CD4-positive, alpha-beta T cell treated with Interleukin-6 at 100 ng/mL for 8 hours (primary cell): ENCODE measurements at places on chromosomes 11 and 22.

DNA sequence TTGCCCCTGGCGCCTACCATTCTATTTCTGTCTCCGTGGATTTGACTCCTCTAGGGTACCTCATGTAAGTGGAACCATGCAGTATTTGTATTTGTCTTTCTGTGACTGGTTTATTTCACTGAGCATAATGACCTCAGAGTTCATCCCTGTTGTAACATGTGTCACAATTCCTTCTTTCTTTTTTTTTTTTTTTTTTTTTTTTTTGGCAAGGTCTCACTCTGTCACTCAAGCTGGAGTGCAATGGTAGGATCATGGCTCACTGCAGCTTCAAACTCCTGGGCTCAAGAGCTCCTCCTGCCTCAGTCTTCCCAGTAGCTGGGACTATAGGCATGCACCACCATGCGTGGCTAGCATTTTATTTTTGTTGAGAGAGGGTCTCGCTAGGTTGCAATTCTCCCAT, 74.0 kb upstream of the SEPTIN5 start:
- DNase-seq = no peak

GRCh38 chr11:116701297-116701801, 71.4 kb downstream of the BUD13 start:
- no peak for DNase-seq

- no peak for DNase-seq
Observed at GRCh38 chr11:8823174-8823742, 87.7 kb upstream of the AKIP1 start.

- DNase-seq = no peak
Observed at GRCh38 chr11:75100314-75100713, 3.6 kb upstream of the OR2AT4 start.

- DNase-seq = no peak
Observed at GRCh38 chr11:110473706-110474105, 44.0 kb downstream of the FDX1 start.

GRCh38 chr11:32154275-32154674, 63.4 kb downstream of the RCN1 start:
- no peak for DNase-seq

DNA sequence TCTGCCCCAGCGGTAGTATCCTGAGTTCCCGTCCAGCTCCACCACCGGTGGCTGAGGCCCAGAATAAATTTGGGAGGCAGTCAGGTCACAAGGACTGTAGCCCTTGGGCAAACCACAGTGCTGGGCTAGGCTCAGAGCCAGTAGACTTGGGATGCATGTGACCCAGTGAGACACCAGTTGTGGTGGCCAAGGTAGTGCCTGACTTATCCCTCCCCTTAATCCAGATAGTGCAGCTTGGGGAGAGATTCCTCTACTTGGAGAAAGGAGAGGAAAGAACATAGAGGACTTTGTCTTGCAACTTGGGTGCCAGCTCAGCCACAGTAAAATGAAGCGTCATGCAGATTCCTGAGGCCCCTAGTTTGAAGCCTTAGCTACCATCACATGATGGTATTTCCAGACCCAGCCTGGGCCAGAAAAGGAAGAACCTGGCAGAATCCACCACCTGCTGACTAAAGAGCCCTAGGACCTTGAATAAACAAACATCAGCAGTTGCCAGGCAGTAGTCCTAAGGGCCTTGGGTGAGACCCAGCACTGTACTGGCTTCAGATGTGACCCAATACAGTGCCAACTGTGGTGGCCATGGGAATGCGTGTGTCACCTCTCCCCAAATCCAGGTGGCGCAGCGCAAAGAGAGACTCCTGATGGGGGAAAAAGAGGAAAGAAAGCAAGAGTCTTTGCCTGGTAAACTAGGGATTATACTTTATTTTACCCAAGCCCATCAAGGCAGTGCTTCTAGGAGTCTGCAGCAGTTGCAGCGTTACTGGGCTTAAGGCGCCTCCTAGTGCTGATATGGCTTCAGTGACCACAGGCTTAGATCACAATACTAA, 17.0 kb upstream of the DDX10 start:
- DNase-seq = peak; percentile 52

DNA sequence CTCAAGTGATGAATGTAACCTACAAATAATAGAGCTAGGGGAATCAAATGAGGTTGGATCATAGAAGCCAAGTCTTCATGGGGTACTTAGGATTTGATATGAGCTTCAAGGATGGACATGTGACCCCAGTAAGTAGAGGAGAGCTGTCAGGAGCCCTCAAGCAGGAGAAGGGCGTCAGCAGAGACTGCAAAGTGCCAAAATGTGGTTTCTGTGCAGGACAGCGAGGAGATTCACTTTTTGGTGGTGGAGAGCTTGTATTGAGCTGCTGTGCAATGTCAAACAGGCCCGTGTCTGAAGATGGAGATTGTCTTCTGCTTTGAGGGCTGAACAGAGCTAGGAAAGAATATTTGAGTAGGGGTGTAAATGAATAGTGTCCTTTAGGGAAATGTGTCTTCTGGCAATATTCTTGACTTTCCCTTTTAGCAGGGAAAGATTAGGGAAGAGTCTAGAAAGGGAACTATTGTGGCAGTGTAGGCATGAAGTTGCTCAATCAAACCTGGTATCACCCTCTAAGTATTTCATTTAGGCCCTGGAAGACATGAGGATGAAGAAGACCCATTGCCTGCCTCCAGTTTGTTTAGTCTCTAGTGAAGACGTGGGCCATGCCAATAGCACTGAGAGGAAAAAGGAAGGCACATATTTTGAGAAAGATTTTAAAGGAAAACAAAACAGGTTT, 31.2 kb upstream of the SORL1-AS1 start:
- DNase-seq = no peak

- peak; percentile 82 for DNase-seq
Observed at GRCh38 chr11:35391922-35392688, 27.3 kb downstream of the SLC1A2 start.

- DNase-seq = no peak
Observed at GRCh38 chr22:35586771-35587170, 30.4 kb downstream of the MB start.

GRCh38 chr22:24398409-24398808, 29.0 kb upstream of the ADORA2A start:
- no peak for DNase-seq

DNA sequence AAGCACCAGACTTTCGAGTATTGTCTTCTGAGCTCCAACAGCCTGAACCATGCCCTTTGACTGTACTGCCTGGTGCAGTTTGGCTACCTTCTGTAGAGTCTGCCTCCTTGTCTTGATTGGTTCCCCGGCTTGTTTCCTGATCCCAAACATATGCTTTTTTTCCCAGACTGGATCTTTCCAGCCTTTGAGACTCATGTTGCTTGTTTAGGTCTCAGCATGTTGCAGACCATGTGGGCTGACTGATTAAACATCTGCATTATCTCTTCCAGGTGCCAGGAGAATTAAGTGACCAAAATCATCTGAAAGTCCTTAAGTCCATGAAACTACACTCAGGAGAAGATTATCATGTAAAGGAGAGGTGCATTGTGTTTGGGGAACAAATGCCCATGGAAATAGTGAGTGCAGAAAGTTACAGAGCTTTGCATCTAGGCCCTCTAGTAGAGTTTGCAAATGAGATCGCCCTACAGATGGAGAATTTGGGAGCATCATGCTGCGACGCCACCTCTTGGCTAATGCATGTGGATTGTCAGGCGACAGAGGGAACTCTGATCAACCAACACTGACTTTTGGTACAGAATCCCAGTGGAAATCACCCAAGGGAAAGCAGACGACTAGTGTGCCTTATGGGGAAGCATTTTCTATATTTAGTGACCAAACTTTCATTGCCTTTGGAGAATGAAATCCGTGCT, 188.8 kb downstream of the BLID start:
- no peak for DNase-seq

DNA sequence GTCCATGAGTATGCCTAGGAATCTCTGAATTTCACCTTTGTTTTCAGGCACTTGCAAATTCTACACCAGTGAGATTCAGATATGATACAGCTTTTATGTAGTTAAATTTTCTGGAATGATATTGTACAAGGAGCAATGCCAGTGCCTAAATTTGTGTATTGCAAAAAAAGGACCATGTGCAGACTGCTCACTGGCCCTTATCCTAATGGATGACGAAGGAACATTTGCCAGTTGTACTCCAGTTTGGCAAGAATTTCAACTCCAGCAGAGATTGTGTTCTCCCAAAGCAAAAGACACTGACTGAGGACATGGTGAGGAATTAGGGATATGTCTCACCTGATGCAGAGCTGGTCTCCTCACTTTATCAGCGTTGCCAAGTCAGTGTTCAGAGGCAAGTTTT, 8.6 kb downstream of the NAT10 start:
- no peak for DNase-seq

GRCh38 chr11:58905721-58906547, 33.4 kb upstream of the GLYATL1 start:
- DNase-seq = no peak

DNA sequence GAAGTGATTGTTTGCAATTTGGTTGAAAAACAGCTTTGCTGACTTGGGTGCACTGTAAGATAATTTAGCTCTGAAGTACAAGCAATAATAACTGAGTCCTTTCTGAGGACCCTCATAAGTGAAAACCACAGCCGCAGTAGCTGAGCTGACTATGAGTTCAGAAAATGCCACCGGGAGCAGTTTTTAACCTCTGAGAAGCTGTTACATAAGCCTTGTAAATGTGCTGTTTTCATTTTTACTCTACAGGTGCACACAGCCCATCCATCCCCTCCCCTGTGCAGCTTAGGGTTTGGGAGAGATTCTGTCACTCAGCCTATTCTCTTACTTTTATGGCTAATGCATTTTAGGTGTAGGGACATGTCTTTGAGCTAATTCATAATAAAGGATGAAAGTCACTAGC, 255.5 kb upstream of the C11orf87 start:
- no peak for DNase-seq

GRCh38 chr11:87368858-87369480, 331.2 kb downstream of the TMEM135 start:
- DNase-seq = no peak
